ENCODE measurements at places on chromosomes 4 and X.

DNA sequence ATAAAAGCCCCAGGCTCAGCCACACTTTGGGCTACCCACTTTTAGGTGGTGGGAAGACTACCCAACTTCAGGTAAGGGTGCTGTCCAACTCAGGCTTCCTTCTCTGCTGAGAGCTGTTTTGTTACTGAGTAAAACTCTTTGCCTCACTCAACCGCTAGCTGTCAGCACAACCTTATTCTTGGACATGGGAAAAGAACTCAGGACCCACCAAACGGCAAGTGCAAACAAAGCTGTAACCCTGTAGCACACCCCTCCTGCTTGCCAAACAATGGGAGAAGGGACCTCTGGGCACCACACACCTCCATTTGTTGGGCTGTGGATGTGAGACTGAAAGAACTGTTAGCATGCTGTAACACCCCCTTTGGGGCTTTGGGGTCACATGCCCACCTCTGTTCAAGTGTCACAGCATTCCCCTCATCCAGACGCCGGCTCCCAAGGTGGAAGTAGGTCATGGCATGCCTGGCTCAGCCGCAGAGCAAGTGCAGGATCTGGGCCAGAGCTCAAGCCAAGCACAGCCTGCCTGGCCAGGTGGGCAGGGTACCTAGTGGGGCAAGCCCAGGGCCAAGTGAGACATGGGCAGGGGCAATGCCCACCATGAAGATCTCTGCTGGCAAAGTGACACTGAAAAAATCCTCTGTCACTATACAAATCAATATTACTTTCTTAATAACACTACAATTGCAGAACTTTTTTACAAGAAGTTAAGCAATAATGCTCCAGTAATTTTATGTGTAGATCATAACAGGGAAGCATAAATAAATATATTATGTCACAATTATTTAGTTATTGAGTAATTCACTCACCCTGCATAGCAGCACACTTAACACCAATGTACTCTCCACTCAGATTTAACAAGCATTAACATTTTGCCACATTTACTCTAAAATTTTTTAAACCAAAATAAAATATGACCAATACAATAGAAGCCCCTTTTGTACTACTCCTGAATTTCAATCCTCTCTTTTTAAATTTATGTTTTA, 107.2 kb downstream of the TBCK start:
- DNase-seq = no peak

DNA sequence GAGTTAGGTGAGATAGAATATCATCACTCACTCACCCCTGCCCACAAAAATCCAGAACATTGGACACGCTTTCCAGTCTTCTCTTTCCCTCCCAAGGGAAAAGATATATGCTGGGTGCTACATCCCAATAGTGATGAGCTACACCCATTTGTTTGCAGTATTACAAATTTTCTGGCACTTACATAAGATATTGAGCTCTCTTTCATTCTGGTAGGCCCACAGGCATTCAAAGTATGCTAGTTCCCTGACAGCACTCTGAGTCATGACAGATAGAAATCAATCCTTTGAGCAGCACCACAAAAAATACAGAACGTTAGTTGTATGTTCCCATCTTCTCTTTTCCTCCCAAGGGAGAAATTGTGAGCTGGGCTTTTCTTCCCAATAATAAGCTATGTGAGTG, 477.6 kb upstream of the GRID2 start:
- DNase-seq = peak; percentile 61

- no peak for DNase-seq
Observed at GRCh38 chrX:10622197-10622596, 1.8 kb upstream of the MID1 start.

GRCh38 chrX:103464774-103465117, 54.5 kb downstream of the RAB40A start:
- peak; percentile 43 for DNase-seq

DNA sequence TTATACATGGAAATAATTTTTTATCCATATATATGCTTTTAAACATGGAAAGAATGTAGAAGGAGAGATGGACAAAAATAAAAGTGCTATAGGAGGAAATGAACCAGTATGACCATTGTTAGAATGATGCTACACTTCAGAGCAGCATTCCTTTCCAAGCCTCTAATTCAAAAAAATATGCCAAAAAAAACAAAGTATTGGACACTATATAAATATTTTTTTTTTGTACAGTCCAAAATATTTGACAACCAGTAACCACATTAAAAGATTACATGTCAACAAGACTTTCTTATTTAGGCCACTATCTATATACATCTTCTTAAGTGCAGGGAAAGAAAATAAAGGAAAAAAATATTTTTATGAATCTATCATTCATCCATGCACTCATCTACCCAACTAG, 198.6 kb downstream of the LRBA start:
- DNase-seq = no peak

DNA sequence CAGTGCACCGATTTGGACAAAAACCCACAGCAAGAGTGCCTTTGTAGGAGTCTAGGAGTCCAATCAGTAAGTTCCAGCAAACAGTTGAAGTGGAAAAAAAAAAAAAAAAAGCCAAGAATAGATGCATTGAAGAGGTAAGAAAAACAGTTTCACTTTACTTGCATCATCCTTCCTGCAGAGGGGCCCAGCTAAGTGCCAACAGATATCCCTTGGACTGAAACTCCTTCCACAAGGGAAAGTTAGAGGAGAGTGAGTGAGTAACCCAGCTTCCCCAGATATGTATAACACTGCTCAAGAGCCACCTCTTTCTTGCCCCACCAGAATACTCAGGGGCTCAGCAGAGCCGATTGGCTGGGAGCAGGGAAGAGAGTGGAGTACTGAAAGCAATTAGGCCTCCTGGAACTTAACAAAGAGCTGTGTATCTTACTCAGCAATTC, 617.7 kb upstream of the SMIM31 start:
- peak; percentile 29 for DNase-seq

- DNase-seq = no peak
Observed at GRCh38 chr4:128553686-128554515, 255.6 kb upstream of the JADE1 start.

GRCh38 chr4:73943555-73943954, 38.3 kb downstream of the PF4 start:
- no peak for DNase-seq

DNA sequence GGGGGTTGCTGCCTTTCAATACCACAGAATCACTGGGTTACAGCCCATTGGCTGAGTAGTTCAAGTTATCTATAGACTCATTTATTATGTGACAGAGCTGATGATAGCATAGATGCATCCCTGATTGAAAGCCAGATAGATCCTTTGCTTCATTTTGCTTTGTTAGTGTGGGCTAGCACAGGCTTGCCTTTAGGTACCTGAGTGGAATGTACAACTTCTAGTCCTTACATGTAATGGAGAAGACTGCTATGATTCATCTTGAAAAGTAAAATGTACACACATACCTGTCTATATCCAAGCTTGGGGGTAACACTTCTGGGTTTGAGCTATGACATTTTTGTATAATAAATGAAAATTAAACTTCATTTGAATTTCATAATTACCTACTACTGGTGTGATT, 226.0 kb upstream of the FTHL17 start:
- no peak for DNase-seq
